Karpas-422 (cell line): ENCODE measurements at places on chromosomes 12 and 14. TPM values are rescaled to one million over a fixed set of nuclear protein-coding genes. Genes with fewer than 3 reads are reported as not detected.
A peak's percentile ranks its signal among the peaks of the same experiment; 100 is the strongest.

The TBC1D30 gene
- 7.1 and 15.5 TPM in 2 replicates for total RNA-seq

- no peak for DNase-seq
- H3K27ac ChIP-seq = no peak overlapping the region
- no peaks in the 10 kb centered on the region for H3K4me1 ChIP-seq
- no peaks in the 10 kb centered on the region for H3K27me3 ChIP-seq
- no peaks in the 10 kb centered on the region for H3K36me3 ChIP-seq
Observed at GRCh38 chr12:119406308-119406707, 71.8 kb downstream of the CCDC60 start.

- no peaks in the 10 kb centered on the region for H3K27me3 ChIP-seq
- peak; percentile 96 for DNase-seq
- H3K4me3 ChIP-seq = peak overlapping the region; percentile 72
- H3K4me1 ChIP-seq = peaks cover 57% of the 10 kb centered on the region
- H3K36me3 ChIP-seq = no peaks in the 10 kb centered on the region
- H3K27ac ChIP-seq = peak overlapping the region; percentile 79
Observed at GRCh38 chr14:24366721-24367513, 1.1 kb upstream of the NFATC4 start.

DNA sequence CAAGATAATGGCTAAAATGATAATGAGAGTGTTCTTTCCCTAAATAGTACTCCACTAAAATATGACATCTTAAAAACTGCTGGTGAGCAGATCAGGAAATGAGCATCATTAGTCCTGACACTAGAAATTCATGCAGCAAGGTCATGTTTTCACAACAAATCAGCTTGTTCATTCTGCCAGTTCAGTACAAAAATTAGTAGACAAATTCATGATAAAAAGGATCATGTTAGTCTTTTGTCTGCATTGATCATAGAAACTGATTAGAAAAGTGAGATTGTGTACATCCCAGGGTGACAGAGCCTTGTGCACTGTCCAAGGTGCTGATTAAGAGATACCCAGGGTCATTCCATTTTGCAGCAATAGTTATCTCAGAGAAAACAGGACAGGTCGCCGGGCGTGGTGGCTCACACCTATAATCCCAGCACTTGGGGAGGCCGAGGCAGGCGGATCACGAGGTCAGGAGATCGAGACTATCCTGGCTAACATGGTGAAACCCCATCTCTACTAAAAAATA is 163.6 kb downstream of the RIMBP2 start:
- H3K36me3 ChIP-seq = no peaks in the 10 kb centered on the region
- H3K4me1 ChIP-seq = no peaks in the 10 kb centered on the region
- no peaks in the 10 kb centered on the region for H3K27me3 ChIP-seq
- no peak overlapping the region for H3K4me3 ChIP-seq
- no peak overlapping the region for H3K27ac ChIP-seq
- DNase-seq = peak; percentile 51

DNA sequence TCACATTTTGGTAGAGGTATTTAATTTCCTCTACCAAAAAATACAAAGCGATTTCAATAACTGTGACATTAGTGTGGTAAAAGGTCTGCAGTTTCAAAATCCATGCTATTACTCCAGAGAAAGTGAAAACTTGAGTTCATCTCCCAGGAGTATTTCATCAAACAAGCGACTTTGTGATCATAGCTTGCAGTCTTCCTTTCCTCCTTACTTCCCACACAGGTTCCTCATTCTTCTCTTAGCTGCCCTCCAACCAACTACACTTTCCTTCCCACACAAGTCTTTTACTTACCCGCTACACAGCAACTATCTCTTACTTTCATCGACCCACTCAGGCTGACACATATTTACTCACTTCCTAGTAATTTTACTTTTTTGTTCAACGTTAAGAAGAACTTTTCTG is 413.4 kb upstream of the USP15 start:
- H3K4me3 ChIP-seq = no peak overlapping the region
- no peak for DNase-seq
- H3K4me1 ChIP-seq = no peaks in the 10 kb centered on the region

- no peak overlapping the region for H3K4me3 ChIP-seq
- H3K4me1 ChIP-seq = peaks cover 6% of the 10 kb centered on the region; the same call in 1 of the 2 replicates
- no peak for DNase-seq
- no peaks in the 10 kb centered on the region for H3K36me3 ChIP-seq
- no peaks in the 10 kb centered on the region for H3K27me3 ChIP-seq
Observed at GRCh38 chr14:56419750-56420149, 159.8 kb upstream of the TMEM260 start.

- H3K36me3 ChIP-seq = no peaks in the 10 kb centered on the region
- no peak for DNase-seq
- H3K4me3 ChIP-seq = no peak overlapping the region
- H3K27ac ChIP-seq = no peak overlapping the region
- H3K27me3 ChIP-seq = no peaks in the 10 kb centered on the region
- H3K4me1 ChIP-seq = peaks cover 32% of the 10 kb centered on the region
Observed at GRCh38 chr12:99053616-99054362, 408.7 kb downstream of the APAF1 start.

DNA sequence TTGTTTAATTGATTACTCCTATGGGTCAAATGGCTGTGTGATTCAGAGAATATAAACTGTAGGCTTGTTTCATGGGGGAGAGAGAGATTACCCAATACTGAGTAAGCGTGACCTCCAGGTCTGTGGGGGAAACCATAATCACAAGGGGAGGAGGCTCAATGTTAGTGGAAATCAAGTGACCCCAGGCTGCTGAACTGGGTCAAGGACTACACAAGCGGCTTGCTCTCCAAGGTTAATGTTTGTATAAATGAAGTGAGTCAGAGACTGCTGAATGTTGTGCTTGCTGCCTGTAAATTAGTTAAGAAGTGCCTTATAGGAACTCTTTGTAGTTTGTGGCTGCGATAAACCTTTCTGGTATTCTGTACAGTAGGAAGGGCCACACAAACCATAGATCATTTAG is 479.7 kb downstream of the AACS start:
- H3K27me3 ChIP-seq = no peaks in the 10 kb centered on the region
- no peak overlapping the region for H3K4me3 ChIP-seq

- no peak overlapping the region for H3K4me3 ChIP-seq
- no peak overlapping the region for H3K27ac ChIP-seq
- H3K36me3 ChIP-seq = no peaks in the 10 kb centered on the region
- H3K4me1 ChIP-seq = peaks cover 34% of the 10 kb centered on the region
- no peaks in the 10 kb centered on the region for H3K27me3 ChIP-seq
Observed at GRCh38 chr14:53608369-53608768, 348.3 kb downstream of the BMP4 start.
